ENCODE measurements at places on chromosomes 6 and 20.

DNA sequence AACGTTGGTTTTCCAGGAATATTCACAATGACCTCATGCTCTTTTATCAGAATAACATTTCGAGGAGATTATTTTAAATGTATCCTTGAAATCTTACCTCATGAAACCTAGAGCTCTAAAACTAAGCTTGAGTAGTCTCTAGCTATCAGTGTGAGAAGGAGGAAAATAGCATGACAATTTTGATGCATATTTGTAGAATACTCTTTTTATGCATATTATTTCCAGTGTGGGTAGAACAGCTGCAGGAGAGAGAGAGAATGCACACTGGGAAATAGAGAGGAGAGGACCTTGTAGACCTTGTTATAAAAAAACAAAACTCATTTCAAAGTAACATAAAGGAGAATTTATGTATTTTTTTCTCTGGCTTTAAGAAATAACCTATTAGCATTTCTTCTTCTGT lies 71.1 kb upstream of the VGLL2 start:
- no peak for DNase-seq

DNA sequence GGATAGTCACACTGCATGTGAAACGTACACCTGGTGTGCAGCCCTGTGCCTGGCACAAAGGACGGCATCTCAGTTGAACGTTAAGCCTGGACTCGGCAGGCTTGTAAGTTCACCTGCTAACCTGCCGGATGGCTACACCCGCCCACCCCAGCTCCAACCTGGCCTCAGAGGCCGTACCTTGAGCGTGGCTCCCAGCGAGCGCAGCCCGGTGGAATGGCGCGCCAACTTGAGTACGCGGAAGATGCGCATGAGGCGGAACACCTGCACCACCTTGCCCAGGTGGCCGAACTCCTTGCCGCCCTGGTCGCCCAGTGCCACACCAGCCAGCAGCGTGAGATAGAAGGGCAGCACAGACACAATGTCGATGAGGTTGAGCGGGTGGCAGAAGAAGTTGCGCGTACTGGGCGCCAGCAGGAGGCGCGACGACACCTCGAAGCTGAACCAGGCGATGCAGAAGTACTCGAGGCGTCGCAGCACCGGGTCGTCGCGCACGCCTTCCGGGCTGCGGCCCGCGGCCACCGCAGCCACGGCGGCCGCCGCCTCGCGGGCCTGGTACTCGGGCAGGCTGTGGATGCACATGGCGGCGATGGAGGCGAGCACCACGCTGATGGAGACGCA lies 3.3 kb downstream of the KCNS1 start:
- DNase-seq, result peak; percentile 27

- no peak for DNase-seq
These were observed 4.1 kb upstream of the CEP250 start for GRCh38 chr20:35451295-35451694.

GRCh38 chr6:136063096-136063495 lies 187.0 kb downstream of the MTFR2 start:
- DNase-seq, result no peak

DNA sequence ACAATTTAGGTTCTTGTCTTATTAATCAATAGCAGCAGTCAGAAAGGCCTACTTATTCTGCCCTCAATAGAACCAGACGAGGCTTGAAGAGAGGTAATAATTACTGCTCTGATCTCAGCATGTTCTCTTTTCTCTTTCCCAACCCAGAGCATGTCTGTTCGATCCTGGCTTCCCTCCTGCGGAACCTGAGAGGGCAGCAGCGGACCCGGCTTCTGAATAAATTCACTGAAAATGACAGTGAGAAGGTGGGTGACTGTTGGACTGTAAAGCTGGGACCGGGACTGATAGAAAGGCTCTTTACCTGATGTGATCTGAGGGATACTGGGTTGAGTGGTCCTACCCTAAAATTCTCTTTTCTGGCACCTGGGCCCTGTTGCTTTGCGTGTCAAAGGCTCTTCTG lies 63.0 kb upstream of the VSTM2L start:
- DNase-seq, result no peak

- DNase-seq, result no peak
These were observed 74.9 kb downstream of the AGPAT4 start for GRCh38 chr6:161198783-161199460.

DNA sequence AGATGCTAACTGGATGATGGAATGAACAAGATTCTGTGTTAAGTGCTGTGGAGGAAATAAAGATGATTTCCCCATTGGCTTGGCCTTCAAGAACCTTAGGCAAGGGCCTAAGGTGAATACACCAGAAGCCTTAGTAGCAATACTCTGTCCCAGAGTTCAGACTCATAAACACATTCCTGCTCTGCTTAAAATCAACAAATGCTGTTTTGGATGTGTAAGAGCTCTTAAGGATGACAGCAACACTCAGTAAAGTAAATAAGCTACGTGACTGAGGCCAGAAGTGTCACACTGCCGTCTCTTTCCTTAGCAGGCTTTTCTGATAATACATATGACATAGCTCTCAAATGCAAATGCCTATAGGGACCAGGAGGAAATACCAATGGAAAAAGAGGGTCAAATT lies 90.6 kb downstream of the EYA2 start:
- DNase-seq, result no peak

- DNase-seq, result no peak
These were observed 798.3 kb upstream of the SLC35B3 start for GRCh38 chr6:9233686-9234085.

- DNase-seq, result peak; percentile 73
These were observed 105.0 kb downstream of the OLIG3 start for GRCh38 chr6:137389150-137389704.

Data from central memory CD4-positive, alpha-beta T cell (primary cell).